ENCODE measurements at places on chromosomes 4 and X.
A peak's percentile ranks its signal among the peaks of the same experiment; 100 is the strongest.

DNA sequence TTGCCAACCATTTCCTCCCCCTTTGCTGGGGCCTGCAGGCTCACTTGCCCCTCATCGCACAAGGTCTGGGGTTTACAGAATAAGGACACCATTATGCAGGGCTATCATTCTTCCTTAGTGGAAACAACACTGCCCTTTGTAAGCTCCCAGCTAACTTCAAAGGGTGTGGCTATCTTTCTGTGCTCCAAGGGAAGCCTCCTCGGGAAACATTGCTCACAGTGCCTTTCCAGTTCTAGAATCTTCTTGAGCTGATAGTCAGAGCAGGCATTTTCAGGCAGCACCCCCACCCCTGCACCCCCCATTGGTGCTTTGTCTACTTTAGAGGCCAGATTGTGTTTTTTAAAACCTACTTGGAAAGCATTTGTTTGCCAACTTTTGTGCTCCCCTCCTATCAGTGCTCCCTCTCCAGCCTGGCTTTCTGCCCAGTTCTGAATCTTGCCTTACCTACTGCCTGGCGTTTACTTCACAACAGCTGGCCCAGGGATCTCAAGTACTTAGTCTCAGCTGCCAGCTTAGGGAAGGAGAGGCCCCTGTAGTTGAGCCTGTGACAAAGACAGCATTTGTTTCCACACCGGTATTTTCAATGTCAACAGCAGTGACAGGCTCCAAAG is 53.5 kb downstream of the PLAC1 start:
- DNase-seq = peak; percentile 33

- DNase-seq = no peak
These were observed 105.2 kb upstream of the STX18 start for GRCh38 chr4:4647041-4647440.

GRCh38 chr4:185092535-185093197 is 50.4 kb upstream of the SLC25A4 start:
- no peak for DNase-seq

DNA sequence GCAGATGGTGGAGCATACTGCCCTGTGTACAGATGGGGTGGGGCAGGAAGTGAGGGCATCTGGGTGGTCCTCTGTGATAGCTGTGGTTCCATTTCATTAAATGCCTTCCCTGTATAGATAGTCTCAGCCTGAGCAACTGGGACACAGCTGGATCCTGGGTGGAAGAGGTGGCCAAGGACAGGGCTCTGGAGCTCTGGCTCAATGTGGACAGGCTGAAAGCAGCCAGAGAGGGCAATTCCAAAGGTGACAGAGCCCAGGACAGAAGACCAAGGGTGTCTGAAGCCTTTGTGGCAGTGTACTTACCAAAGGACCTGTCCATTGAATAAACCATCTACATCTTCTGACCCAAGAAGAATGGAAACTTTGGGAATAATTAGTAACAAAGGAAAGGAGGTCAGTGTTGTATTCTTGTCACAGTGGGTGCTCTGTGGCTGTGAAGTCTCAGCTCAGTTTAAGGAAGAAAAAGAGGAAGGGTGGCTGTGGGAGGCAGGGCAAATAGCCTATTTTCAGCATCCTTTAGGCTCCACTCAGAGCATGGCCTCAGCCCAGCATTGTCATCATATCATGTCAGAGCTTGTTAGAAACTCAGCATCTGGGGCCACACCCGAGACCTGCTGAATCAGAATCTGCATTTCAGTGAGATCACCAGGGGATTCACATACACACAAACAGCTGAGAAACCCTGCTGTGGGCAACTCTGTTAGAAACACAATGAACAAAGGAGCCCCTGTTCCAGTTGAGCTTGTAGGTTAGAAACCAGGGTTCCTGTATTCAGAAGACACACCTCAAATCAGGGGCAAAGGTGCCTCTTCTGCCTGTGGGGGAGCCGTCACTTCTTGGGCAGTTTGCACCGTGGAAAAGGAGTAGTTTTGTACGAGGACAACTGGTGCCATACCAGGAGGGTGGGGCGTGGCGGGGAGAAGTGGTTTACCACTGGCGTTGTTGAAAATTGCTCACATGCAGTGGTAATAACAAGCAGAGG is 168.6 kb downstream of the PTTG2 start:
- no peak for DNase-seq

DNA sequence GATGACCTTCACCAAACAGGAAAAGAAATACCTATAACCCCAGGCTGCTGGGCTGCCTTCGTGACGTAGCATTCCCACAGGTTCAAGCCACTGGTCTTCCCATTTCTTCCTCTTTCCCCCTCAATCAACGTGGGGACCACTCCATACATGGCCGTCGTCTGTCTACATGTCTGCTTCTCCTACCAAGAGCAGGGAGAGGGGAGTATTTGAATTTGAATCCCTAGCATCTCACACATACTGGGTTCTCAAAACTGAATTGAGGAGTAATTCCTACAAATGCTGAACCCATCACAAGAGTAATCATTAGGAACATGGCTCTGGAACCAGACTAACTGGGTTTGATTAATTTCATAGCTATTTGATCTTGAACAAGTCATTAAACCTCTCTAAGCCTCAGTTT is 17.3 kb downstream of the GPC3 start:
- DNase-seq = no peak

DNA sequence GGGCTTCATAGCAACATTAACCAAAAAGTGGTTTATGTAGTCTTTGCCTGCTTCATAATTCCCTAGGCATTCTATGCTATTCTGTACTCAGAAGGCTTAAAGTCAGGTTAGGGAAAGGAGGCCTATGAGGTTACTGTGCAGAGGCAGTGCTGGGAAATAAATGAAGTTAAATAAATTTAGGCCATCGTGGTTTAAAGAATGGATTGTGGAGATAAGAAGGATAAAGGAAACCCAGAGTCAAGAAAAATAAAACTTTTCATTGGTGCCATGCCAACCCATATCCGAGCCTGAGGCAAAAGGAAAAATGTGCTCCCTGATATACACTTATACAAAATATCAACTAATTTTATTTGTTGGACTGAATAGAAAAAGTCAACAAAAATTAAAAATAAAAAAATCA is 70.2 kb downstream of the AR start:
- DNase-seq = no peak

- DNase-seq = peak; percentile 48
These were observed 209.8 kb downstream of the MGST2 start for GRCh38 chr4:139875411-139875825.

- no peak for DNase-seq
These were observed 95.4 kb upstream of the PLAC1 start for GRCh38 chrX:134753718-134754008.

DNA sequence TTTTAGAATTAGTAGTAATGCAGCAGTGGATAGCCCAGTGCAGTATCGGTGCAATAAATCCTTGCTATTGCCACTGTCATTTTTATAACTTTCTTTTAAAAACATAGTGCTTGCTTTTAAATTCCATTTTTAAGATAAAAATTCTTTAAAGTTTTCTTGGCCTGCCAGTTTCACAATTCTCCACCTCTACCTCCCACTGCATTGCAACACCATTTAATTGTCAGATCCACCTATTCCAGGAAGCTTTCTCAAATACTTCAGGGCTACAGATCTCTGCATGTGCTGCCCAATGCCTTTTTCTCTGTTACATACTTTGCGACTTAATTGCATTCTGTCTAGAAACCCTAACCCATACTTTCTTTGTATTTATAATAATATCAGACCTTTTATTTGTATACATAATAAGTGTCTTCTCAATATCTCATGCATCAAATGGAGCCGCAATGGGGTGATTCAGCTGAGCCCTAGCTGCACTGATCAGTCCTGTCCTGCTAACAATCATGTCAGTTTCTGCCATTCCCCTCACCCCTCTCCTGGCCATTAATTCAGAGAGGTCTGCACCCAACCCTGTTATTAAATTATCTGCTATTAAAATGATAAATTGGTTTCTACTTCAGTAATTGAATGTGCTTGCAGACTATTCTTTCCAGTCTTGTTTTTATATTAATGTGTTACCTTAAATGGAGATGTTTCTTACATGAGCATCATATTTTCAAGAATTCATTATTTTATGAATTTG is 193.1 kb downstream of the SLIT2 start:
- DNase-seq = no peak

DNA sequence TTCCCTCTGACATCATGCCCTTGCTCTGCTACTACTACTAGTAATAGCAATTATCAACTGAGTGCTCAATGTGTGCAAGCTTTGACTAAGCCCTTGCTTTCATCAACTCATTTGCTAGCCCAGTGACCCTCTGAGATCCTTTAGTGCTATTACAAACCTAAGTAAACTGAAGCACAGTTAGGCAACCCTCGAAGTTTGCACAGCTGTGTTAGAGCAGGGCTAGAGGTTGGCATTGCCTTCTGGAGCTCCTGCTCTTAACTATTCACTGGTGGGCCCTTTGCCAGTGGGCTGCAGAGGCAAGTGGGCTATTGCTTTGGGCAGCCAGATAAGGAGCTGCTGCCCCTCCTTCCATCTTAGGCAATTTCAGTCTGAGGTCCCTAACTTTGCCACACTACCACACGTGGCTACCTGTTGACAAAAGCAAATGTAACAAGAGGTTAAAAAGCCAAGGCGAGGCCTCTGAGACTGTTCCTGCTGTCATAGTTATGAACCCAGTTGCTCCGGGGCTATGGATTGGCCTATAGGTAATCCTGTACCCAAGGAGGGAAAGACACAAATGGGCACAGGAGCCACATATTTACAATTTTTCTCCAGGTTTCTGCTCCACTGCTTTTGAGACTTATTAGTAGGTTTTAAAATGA is 41.5 kb upstream of the ANKRD50 start:
- no peak for DNase-seq

DNA sequence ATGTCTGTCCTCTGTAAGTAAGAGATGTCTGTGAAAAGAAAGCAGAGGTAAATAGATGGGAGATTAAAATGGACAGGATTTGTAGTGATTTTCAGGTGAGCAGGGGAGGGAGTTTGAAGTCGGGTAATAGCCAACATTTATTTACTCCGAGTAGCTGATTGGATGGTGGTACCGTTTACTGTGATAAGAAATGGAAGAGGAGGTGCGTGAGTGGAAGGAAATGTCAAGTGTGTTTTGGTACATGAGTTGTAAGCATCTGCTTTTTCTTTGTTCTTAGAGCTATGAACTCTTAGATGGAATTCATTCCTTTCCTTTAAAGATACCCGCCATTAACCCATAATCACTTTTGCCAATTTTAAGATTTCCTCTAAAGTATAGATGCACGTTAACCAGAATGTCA is 45.5 kb downstream of the SGMS2 start:
- DNase-seq = no peak

DNA sequence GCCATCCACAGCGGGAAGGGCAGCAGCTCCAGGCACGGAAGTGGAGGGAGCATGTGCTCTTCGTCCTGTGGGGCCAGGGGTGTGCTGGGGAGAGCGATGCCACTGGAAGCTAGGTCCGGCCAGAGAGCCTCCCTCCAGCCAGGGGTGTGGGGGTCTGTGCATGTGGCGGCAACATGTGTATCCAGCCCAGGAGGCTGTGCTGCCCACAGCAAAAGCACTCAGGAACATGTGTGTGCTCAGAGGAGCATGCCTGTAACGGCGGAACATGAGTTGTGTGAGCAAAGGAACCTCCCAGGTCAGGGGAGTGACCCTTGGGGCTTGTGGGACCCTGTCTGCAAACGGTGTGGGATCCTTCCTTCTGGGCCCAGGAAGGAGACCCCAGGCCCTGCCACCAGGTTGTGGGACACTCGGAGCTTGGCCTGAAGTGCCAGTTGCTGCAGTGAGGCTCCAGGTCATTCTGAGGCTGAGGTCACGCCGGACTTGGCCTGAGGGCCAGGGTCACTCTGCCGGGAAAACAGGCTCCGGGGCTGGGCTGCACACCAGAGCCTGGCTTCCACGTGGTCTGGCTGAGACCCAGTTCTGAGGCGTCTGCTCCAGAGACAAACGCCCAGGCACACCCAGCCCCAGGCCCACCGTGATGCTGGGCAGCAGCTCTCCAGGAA is 37.2 kb downstream of the CPLX1 start:
- DNase-seq = no peak

DNA sequence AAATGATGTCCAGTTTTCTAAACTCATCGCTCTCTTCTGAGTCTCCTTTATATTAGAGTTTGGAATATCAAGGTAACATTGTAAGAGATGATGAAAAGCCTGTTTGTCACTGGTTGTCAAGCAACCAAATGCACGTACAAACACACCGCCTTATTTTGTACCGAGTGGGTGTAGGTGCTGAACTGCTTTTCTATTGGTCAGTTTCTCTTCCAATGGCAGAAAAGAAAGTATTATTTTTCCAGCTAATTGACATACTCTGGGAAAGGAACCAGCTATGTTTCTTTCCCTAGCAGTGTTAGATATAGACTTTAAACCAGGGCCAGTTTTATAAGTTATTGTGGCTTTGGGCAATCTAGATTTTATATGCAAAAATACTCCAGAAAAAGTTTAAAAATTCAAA is 6.6 kb upstream of the PPM1K start:
- DNase-seq = no peak

DNA sequence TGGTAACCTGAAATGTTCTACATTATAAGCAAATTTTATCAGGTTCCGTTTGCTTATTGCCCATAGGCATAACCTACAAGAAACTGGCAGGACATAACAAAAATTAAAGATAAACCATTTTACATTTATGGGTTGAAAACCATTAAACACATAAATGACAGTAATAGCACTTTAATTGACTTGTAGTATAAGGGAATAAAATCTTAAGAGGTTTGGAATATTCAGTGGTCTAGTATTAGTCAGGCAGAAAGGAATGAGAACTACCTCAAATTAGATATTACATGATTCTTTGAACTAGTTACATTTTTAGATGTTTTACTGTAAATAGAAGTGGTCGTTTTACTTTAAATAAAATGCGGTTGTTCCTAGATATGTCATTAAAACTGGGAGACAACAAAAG is 111.9 kb downstream of the ADAMTS3 start:
- no peak for DNase-seq

- DNase-seq = no peak
These were observed 161.8 kb upstream of the CENPE start for GRCh38 chr4:103359900-103360299.

- DNase-seq = no peak
These were observed 4.3 kb downstream of the SLC9A7 start for GRCh38 chrX:46754586-46755061.

- no peak for DNase-seq
These were observed 65.7 kb downstream of the ZFX start for GRCh38 chrX:24215272-24215671.

- DNase-seq = no peak
These were observed 33.7 kb downstream of the HTT-AS start for GRCh38 chr4:3040452-3041191.

DNA sequence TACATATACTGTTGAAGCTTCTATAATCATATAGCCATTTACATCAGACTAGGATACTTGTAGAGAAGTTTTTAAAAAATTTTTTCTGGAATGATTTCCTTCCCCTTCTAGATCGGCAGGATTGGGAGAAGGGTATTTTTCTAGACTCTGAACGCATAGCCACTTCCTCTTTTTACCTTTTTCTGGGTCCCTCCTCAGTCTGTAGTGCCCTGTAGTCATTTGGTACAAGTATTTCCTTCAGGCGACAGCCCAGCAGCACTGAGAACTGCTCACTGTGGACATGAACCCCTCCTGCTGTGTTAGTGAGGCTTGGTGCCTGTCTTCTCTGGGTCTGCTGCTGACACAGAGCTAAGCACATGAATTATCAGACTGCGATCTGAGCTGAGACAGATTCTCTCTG is 255.4 kb downstream of the ARHGAP10 start:
- no peak for DNase-seq

GRCh38 chrX:16610121-16610621 is 39.8 kb upstream of the S100G start:
- no peak for DNase-seq

GRCh38 chr4:128308986-128309385 is 21.4 kb upstream of the PGRMC2 start:
- no peak for DNase-seq
